ENCODE measurements at places on chromosomes 1 and 21.

- DNase-seq, result no peak
These were observed 194.2 kb downstream of the LRRIQ3 start for GRCh38 chr1:74003806-74004205.

GRCh38 chr1:10737651-10738050 lies 58.8 kb downstream of the CASZ1 start:
- DNase-seq, result no peak

- DNase-seq, result no peak
These were observed 32.8 kb upstream of the IL19 start for GRCh38 chr1:206737729-206738201.

DNA sequence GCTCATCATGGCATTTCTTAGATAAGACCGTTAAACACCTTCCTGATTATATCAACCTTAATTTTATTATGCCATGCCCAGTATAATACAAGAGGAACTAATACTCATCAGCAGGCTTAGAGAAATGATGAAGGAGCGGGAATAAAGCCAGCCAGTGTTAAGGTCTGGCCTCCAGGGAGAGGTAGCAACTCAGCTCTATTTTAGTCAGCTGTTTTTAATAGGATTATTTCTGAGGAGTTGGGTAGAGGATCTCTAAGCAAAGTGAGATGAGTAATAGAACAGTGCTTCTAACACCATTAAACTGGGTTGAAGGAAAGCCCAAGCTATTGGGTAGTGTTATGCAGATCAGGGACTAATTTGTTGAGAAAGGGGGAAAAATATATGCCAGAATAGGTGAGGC lies 921.5 kb downstream of the TTLL7 start:
- no peak for DNase-seq

DNA sequence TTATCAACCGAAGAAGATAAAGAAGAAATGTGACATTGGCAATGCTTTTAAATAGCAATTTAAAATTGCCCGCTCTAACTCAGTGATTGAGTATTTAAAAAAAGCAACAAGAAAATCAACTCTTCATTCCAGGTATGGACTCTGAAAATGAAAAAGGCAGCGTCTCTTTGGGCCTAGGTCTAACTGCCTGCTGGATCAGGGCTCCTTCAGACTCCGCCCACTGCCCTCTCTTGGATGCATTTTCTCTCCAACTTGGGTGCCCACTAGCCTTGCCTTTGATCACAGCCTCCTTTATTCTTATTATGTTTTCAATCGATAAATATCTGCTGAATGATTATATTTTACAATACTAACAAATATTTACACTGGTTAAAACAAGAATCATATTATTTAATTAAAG lies 268.9 kb downstream of the MRPL39 start:
- DNase-seq, result no peak

DNA sequence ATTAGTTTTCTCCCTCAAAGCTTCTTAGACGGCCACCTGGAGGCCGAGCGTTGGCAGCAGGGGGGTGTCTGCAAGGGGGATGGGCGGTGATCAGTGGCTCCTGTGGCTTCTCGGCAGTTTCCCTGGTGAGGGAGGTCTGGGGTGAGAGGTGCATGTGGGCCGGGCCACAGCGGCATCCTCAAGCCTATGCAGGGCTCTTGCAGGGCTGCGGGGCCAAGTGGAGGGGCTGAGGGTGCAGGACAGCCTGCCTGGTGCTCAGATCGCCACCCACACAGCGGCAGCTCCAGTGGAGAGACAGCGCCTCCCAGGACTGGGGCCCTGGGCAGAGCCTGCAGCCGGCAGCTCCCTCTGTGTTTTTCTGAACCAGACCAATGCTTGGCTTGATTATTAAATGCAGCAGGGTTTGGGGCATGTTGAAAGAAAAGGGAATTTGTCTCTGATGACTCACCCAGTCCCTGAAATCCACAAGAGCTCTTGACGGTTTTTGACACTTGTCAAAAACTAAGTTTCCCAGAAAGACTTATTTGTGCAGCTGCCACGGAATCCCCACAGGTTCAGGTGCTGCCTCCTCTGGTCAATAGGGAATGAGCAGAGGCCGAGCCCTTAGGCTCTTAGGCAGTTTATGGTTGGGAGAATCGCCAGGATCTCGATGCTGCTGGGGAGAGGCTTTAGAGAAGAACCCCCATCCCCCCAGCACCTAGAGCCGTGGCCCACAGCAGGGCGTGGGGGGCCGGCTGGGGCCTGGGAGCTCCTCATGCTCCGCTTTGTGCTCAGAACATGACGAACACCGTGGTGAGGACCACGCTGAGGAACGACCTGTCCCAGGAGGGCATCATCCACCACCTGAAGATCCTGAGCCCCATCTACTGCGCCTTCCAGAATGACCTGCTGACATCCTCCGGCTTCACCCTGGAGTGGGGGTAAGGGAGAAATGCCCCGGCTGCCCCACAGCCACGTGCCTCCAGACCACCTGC lies 54.7 kb downstream of the UMODL1 start:
- no peak for DNase-seq

DNA sequence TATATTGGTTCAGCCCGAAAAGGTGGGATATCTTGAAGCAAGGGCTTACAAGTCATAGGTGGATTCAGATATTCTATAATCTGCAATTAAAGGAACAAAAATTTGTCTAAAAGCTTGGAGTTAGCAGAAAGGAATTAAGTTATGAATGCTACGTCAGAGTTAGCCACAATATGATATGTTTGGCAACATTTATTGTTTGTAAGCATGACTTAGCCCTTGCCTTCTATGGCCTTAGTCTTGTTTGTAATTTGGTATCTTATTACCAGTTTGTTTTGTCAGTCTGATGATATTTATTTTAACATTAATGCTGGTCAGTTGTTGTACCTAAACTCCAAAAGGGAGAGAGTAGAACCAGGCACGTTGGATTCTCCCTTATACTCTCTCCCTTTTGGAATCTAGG lies 43.1 kb upstream of the SUCO start:
- no peak for DNase-seq

GRCh38 chr1:200619894-200620272 lies 668 bp downstream of the KIF14 start:
- no peak for DNase-seq

GRCh38 chr1:64608005-64608650 lies 136.7 kb upstream of the RAVER2 start:
- DNase-seq, result no peak

- no peak for DNase-seq
These were observed 8.4 kb upstream of the NPHP4 start for GRCh38 chr1:6000444-6001288.

DNA sequence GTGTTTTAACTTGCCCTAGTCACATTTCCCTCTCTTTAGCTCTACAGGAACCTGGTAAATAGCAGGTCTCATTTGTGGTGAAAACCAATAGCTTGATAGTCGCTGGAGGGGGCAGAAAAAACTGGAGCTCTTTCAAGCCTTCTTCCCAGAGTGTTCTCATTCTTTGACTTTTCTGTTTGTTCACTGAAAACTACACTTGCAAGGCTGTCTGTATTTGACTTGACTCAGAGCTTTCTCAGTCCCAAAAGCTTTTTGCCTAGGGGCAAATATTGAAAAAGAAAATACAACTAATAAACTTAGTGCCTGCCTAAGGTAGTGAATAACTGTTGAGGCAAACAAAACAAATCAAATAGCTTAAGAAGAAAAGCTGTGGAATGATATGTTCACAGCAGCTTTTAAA lies 217.1 kb upstream of the CHRM3 start:
- DNase-seq, result no peak

DNA sequence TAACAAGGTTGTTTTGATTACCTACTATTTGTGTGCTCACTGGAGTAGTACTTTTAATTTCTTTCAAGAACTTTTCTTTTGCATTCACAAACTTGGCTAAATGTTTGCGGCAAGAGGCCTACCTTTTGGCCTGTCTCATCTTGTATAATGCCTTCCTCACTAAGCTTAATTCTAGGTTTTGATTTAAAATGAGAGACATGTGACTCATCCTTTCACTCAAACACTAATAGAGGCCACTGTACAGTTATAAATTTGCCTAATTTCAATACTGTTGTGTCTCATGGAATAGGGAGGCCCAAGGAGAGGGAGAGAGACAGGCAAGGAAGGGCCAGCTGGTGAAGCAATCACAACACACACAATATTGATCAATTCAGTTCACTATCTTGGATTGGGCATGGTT lies 66.1 kb downstream of the ZNF644 start:
- DNase-seq, result no peak

DNA sequence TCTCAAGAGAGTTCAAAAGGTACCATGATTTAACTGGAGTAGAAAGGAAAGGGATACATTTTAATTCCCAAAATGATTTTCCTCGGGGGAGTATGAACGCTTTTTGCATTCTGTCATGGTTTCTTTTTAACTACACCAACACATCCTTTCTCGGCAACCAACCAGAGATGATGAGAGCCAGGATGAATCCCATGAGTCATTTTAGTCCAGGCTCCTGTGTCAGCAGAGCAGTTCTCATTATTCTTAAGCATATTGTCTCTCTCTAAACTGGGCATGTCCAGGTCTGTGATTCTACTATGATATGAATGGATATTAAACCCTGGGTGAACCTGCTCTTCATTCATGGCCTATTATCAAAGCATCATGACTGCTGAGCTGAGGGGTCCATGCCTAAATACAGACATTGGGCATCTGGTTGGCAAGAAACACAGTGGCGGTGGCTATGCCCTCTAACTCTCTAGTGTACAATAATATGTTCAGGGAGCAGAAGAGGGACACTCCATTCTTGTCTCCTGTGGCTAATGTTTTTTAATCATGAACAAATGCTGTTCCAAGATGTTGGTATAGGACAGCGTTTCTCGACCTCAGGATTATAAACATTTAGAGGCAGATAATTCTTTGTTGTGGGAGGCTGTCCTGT lies 124.3 kb upstream of the ESRRG start:
- no peak for DNase-seq

GRCh38 chr1:30379684-30380624 lies 343.4 kb downstream of the MATN1 start:
- peak; percentile 13 for DNase-seq

- no peak for DNase-seq
These were observed 73.2 kb downstream of the KDM1A start for GRCh38 chr1:23092447-23092846.
